ENCODE measurements at places on chromosomes 12 and 14.

- DNase-seq: no peak
Observed at GRCh38 chr12:97748298-97748697, 285.7 kb downstream of the RMST start.

DNA sequence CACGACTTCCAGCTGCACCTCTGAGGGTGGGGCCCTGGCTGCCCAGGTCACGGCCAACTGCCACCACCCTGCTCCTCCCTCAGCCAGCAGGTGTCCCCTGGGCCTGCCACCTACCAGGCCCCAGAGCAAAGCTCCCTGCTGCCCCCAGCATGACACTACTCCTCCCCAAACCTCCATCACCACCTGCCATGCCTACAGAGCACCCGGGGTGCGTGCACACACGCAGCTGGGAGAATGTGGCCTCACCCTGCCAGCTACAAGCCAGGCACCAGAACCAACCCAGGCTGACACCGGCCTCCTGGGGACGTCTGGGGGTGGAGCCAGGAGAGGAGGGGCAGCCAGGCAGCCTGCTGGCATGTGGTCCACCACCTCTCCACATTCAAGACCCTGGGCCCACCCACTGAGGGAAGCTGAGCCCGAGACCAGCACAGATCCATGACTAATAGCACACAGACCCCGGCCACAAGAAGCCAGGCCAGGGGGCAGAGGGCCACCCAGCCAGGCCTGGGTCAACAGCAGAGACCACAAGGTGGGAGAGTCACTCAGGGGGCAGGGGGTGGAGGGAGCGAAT is 3.4 kb downstream of the JAG2 start:
- DNase-seq: no peak

DNA sequence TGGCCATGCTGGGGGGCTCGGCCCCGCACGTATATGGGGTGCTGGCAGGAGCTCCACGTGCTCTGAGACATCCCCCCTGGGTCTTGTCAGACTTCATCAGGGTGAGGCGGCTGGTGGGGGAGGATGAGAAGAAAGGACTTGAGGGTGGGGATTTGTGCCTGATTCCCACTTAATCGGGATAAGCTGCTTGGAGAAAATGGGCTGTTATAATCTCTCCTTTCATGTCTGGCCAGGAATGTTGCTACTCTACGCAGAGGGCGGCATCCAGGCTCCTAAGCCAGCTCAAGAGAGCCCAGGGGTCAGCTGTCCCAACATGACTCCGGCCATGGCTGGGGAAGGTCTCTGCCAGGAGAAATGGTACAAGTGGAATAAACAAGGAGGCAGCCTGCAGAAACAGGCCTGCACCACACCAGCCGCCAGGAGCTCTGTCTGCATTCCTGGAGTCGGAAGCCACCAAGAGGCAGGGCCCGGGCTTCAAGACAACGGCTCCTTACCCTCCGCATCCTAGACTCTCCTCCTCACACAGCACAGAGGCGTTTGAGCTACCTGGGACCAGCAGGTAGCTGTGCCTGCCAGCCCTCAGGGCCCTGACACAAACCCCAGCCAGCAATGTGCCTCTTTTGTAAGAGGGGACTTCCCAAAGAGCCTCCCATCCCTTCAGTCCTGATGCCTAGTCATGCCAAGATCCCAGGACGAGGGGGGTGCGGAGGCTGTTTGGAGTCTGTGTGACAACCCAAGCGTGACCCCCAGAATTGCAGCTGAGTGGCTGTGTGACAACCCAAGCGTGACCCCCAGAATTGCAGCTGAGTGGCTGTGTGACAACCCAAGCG is 195.8 kb upstream of the DIO3 start:
- no peak for DNase-seq

- DNase-seq: no peak
Observed at GRCh38 chr14:93076755-93077154, 39.0 kb downstream of the ITPK1 start.

DNA sequence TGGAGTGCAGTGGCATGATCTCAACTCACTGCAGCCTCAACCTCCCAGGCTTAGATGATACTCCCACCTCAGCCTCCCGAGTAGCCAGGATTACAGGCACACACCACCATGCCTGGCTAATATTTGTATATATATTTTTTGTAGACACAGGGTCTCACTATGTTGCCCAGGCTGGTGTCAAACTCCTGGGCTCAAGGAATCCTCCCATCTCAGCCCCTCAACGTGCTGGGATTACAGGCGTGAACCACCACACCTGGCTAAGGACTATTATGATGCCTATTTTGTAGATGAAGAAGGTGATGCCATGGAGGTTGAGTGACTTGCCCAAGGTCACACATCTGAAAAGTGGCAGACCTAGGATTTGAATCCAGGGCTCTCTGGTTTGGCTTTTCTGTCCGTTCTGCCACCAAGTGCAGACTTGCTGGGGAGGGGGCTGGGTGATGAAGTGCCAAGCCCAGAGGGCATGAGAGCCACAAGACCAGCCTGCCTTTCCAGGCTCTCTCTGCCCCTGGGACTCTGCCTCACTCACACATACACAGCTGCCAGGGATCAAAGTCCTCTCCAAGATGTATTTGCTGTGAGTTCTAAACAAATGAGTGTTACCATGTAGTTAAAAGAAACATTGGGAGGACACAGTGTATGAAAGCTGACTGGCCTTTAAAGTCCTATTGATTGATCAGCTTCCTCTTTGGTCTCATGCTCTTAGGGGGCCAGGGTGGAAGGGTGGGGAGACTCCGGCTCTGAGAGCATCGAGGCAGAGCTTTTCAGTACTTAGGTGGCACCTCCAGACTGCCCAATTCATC is 21.3 kb upstream of the RBM19 start:
- DNase-seq: no peak

DNA sequence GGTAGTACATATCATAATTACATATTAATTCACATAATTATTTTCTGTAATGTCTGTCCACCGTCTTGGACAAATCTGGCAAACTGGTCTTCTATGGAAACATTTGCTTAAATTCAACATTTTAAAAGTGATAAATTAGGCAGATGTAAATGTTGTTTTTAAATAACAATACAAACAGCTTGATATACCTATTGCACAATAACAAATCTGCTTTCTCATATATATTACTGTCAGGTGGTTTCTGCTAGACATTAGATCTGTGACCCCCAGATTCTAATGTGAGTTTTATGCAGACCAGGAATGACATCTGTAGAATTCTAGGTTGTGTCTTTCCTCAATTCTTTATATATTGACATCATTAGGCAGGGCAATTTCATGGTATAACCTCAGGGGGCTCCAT is 173.3 kb downstream of the CCDC59 start:
- DNase-seq: no peak

DNA sequence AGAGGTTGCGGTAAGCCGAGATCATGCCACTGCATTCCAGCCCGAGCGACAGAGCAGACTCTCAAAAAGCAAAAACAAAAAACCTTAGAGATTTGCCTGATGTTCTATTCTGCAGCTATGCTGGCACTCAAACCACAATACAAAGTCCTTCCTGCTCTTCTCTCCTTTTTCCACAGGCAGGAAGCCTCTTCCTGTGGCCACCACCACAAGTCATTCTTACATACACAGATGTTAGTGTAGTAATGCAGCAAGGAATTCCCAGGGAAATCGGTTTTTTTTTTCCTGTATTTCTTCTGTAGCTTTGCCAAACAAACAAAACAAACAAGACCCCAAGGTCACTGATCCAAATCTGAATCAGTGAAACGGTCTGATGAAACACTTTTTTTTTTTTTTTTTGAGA is 104.3 kb downstream of the FIGNL2 start:
- DNase-seq: no peak

GRCh38 chr12:3141339-3142321 is 64.5 kb downstream of the TSPAN9 start:
- no peak for DNase-seq

DNA sequence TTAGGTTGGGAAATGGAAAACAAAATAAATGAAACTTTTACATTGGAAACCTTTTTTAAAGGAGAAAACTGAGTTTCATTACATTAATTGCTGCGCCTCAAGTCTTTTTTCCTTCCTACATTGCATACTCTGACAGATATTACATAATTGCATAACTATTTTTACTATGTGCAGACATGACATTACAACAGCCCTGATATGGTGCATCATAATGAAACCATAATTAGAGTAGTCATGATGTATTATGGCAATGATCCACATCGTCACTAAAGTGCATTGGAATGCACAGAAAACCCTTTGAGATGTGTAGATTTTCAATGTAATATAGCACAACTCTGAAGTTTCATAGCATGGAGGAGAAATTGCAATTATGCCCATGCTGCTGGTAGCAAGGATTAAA is 217.8 kb upstream of the NPAS3 start:
- no peak for DNase-seq

DNA sequence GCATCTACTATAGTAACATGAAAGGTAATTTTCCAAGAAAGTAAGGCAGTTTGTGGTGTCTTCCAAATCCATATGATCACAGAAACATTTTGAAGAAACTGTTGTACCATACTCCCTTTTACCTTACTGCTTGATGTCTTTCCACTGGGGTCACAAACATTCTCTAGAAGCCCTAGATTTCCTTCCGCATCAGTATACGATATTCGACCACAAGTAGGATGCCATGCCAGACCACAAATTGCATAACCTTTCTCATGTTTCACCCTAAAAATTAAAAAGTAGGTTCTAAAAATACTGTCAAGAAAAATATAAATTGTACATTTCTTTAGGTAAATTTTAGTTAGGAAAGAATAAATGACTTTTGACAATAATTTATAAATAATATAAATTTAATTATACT is 26.5 kb downstream of the WDHD1 start:
- DNase-seq: no peak
